GM03348 (cell line): ENCODE measurements at places on chromosomes 16 and 17.

- DNase-seq, result peak; percentile 52
These were observed 781 bp downstream of the RSKR start for GRCh38 chr17:28612936-28613872.

DNA sequence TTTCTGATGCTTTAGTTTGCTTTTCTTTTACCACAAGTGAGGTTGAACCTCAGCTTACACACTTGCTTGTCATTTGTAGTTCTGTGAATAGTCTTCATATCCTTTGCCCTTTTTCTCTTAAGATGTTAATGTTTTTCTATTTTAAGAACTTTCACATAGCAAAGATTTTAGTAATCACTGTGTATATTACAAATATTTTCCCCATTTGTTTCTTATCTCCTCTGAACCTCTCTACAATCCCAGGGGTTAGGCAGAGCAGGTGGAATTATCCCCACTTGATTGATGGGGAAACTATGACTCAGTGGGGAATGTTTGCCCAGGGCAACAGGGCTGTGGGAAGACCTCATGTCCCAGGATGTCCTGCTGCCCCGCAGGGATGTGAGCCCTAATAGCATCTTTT, 11.7 kb upstream of the MYH3 start:
- DNase-seq, result peak; percentile 66

- DNase-seq, result peak; percentile 95
These were observed 37.6 kb downstream of the CTU2 start for GRCh38 chr16:88743693-88744576.

DNA sequence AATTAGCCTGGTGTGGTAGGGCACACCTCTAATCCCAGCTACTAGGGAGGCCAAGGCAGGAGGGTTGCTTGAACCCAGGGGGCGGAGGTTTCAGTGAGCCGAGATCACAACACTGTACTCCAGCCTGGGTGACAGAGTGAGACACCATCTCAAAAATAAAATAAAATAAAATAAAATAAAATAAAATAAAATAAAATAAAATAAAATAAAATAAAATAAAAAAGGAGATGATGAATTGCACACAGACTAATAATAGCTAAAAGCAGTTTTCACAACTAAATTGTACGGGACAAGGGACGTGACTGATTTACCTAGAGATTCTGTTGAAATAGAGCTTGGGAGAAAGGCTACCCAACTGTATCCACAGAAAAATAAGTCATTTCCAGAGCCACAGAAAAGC, 1471.3 kb downstream of the CDH11 start:
- DNase-seq, result no peak

DNA sequence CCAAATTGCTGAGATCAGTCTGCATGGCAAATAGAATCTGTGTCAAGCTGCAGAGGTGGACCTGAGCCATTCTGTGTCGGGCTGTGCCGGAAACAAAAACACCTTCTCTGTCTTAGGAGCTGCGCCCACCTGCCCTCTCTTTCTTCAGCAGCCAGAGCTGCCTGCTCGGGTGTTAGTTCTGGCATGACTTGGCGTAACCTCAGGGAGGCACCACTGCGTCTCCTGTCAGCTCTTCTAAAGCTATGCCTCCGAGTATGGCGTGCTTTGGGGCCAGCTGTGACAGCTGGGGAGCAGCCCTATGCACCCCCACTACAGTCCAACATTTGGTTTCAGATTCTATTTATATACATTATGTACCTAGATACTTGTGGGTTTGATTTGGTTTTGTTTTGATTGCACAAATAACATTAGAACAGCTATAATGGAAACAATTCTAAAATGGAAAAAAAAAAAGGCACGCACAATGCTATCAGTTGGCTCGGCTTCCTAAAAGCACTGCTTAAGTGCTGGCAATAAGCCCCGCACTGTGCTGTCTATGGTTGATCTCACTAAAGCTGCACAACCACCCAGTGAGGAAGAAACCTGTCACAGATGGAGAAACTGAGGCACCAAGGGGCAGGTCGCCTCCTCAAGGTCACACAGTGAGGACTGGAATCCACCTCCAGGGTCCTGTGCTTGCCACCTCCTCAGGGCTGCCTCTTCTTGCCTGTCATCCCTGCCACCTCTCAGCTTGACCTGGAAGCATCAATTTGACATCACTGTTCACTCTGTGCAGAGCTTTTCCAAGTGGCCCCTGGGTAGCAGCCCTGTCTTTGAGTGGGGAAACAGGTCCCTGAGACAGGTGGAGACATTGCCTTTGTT, 18.7 kb upstream of the ADGRG1 start:
- no peak for DNase-seq

- peak; percentile 48 for DNase-seq
These were observed 14.6 kb downstream of the ANKRD40 start for GRCh38 chr17:50693036-50693682.

DNA sequence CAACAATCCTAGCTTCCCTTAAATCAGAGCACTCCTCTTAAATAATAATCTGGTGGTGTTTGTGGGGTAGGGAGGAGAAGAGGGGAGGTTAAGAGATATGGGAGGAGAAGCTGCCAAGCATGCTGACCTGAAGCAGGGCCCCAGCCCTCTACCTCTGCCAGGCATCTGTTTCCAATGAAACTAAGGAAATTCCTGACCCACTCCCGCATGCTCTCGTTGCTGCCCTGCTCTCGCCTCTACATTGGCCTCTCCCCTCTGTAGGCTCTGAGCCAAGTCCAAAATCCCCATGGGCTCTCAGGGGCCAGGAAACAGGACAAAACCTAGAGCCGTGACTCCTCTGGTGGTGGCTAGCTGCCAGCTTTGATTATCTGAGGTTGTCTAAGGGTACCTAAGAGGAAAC, 559.5 kb upstream of the CDH11 start:
- DNase-seq, result no peak

- DNase-seq, result no peak
These were observed 17.2 kb downstream of the NT5M start for GRCh38 chr17:17320188-17320910.

DNA sequence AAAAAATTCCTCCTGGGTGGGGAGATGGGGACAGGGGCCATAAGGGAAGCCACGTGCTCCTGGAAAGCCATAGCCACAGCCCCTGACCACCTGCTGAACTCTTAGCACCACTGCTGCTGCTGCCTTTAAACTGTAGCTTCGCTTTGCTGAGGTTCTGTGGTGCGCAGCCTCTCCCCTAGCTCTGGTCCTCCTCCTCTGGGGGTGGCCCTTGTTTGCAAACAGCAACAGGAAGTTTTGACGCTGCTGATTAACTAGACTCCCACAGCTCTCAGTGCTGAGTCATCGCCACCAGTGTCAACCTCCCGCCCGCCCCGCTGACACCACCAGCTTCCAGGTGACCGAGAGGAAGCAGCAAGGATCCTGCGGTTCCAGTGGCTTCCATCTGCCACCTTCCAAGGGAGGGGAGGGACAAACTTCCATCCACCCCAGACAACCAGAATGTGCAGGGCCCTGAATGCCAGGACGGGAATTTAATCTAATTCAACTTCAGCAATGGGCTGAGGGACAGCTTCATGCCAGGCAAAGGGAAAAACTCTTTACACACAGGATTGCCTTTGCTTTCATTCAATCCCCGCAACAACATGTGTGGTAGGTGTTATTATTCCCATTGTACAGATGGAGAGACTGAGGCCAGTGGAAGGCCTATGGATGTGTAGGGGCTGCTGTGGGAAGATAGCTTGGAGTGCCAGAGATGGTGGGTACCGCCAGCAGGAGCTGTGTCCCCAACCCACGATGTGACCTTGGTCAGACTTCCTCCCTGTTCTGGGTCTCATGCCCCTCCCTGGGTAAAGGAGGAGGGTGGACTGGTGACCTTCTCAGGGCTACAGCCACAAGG, 8.1 kb upstream of the KIFC3 start:
- peak; percentile 79 for DNase-seq

DNA sequence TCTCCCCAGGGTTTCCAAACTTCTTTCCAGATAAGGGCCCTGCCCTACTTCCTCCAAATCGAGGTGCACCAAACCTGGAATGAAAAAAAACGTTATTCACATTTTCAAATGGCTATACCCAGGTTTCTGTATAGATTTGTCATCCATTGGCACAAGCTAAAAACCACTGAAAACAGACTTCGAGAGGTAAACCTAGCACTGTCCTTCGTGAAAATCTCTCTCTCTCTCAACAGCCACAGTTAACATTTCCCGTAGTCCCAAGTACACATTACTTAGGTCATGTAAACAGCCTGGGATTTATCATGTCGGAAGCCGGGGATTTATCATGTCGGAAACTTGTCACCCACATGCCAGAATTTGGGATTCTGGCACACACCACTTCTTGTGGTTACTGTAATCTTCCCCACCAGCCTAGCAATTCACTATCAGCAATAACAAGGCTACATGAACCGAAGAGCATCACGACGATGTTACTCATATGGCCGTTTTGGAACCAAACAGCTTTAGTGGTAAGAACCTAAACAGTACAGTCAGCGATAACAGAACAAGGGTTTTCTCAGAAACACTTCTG, 1.2 kb downstream of the DDX5 start:
- DNase-seq, result no peak
